ENCODE measurements at places on chromosomes 6 and 20.
A peak's percentile ranks its signal among the peaks of the same experiment; 100 is the strongest.

GRCh38 chr6:41051873-41052272, 1.1 kb upstream of the APOBEC2 start:
- DNase-seq, result no peak

DNA sequence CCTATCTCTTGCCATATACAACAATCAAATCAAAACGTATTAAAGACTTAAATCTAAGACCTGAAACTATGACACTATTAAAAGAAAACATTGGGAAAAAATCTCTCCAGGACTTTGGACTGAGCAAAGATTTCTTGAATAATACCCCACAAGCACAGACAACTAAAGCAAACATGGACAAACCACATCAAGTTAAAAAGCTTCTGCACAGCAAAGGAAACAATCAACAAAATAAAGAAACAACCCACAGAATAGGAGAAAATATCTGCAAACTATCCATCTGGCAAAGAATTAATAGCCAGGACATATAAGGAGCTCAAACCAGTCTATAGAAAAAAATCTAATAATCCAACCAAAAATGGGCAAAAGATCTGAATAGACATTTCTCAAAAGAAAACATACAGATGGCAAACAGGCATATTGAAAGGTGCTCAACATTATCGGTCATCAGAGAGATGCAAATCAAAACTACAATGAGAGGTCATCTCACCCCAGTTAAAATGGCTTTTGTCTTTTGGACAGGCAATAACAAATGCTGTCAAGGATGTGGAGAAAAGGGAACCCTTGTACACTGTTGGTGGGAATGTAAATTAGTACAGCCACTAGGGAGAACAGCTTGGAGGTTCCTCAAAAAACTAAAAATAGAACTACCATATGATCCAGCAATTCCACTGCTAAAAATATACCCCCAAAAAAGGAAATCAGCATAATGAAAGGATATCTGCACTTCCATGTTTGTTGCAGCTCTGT, 76.2 kb downstream of the SNX5 start:
- no peak for DNase-seq

DNA sequence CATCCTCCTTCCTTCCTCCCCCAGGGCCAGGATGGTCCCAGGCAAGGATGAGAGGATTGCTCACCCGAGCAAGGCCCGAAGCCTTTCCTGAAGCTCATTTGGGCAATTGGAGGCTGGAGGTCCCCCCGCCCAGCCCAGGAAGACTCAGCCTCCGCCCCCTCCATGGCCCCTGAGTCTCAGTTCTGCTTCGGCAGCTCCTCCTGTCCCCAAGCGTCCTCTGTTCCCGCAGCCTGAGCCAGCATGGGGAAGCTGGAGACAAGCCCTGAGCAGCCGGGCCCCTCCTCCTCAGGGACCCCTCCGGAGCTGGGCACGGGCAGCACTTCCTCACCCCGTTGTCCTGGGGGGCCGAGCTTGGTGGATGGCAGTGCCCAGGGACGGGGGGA, 26.0 kb downstream of the SLC17A9 start:
- peak; percentile 67 for DNase-seq

- DNase-seq, result no peak
These were observed 2.8 kb downstream of the FAM8A1 start for GRCh38 chr6:17602888-17603287.

DNA sequence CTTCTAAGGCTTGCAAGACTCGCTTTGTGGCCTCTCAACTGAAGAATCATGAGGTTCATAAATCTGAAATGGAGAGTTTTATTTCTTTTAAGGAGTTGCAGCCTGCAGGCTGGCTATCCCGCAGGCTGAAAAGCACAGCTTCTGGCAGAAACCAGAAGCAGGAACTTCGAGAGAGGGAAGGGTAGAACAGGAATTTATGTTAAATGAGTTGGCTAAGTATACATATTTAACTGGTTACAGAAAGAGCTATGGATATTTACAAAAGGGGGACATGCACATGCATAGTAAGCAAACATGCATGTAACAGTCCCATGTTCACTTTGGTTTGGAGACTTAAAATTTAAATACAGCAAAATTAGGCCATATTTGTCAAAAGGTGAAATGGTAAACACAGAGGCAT, 787.0 kb downstream of the TFAP2A start:
- no peak for DNase-seq

DNA sequence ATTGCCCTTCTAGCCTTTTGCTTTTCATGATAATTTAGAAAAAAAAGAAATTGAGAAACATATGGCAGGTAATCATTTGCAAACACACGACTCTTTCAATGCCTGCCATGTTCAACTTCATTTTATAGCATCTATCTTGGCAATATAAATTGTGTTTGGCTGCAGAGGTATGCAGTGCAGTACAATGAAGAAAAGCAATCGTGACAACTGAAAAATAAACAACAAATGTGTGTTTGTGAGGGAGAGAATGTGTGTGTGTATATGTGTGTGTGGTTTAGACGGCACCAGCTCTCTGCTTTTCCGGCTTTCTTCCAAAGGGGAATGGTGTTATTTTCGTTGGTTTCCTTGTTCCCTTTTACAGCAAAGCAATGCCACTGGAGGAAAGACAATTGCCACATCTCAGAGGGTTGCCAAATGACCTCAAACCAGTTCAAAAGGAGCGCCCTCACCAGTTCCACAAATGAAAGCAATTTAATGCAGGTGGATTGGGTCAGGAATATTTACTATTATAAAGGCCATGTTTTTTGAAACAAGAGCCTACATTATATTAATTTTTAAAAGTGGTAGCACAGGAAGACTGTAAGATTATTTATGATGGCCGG, 587.2 kb downstream of the PRKN start:
- no peak for DNase-seq

DNA sequence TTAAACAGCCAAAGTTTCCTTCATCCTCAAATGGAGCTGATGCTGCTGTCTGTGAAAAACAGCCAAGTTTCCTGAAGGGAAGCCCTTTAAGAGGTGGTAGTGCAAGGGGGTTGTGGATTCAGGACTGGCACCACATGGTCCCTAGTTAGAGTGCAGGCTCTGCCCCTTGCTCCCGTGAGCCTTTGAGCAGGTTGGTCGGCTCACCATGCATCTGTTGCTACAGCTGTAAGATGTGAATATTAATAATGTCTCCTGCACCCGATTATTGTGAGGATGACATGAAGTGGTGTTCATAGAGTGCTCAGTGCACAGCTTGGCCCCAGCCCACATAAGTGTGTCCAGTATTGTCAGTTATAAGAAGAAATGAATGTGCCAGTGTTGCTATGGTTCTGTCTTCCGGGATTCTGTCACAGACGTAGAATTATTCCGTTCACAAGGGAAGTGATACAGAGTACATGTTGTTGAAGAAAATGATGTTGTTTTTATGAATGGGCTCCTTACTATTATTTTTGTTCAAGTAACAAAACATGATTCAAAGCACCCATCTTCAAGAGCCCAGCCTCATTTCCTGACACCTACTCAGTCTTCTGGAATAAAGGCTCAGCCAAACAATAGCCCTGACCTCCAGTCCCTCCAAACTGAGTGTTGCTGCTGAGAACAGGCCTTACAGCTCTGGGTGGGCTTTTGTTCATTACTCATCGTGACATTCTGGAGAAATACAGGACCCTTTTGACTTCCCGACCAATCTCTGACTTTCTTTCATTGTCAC, 2.9 kb upstream of the PKIG start:
- DNase-seq, result no peak

DNA sequence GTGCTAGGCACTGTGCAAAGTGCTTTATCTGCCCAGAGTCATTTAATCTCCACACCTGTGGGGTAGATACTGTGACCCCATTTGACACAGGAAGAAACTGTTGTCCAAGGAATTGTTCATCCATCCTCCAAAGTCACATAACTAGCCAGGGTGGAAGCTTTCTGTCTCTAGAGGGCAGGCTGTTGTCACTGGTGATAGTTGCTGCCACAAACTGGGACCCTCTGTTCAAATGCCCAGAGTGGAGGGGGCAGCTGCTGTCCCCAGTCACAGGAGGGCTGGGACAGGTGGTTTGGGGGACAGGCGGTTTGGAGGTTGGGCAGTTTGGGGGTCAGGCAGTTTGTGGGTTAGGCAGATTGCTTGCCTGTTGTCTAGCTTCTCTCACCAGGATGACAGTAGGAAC, 16.1 kb upstream of the TMEM242 start:
- no peak for DNase-seq

DNA sequence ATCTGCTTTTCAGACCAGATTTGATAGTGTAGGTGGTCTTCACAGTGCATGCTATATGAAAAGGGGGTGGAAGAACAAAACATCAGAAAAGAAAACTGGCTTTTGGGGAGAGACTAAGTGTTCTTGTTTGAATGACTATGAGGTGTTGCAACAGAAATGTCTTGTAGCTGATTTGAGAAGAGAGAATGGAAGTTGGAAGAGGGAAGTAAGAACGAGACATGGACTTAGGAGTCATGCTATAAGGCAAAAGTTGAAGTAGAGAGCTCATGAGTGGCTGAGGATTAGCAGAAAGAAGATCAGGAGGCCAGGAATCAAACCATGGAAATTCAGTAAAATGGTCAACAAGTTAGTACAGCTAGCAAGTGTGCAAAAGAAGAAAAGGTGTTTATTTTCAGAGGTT, 32.1 kb downstream of the FNDC1 start:
- no peak for DNase-seq

GRCh38 chr20:55685841-55686240, 319.5 kb downstream of the CBLN4 start:
- DNase-seq, result no peak

DNA sequence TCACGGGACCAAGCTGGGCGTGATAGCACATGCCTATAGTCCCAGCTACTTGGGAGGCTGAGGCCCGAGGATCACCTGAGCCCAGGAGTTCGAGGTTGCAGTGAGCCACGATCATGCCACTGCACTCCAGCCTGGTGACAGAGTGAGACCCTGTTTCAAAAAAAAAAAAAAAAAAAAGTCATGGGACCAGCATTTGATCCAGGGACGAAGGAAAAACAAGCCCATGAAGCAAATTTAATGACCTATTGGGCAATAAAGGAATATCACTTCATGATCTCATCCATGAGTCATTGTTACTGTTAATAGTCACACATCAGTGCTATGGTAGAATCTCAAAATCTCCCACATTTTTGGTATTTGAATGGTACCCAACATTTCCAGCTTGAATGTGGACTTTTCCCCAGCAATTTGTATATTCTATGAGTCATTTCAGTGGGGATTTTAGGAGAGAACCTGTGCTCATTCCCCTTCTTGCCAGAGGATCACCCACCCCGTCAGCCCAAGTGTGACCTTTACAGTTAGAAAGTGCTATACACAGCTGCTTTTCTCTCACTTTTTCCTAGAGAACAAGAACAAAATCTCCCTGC, 8.5 kb upstream of the SOD2 start:
- DNase-seq, result no peak

DNA sequence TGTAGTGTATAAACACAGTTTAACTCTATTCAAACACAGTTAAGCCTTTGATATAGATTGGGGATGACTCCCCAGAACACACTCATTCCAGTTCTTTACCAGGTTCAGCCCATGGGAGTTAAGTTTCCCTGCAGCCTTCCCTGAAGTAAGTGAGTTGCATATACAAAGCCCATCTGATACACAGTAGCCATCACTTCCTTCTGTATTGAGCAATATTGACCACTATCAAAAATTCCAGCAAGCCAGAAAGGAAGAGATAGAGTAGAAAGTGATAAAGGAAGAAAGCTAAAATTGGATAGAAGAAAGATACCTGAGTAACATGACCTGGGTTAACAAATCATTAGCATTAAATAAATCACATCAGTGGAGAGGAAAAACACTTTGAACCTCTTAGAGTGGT, 34.6 kb downstream of the DEFB114 start:
- no peak for DNase-seq

- no peak for DNase-seq
These were observed 17.6 kb downstream of the RNF8 start for GRCh38 chr6:37371154-37372083.

GRCh38 chr6:21529431-21529830, 64.1 kb upstream of the SOX4 start:
- DNase-seq, result no peak

- peak; percentile 68 for DNase-seq
These were observed 2.6 kb downstream of the FASTKD5 start for GRCh38 chr20:3156811-3157619.

DNA sequence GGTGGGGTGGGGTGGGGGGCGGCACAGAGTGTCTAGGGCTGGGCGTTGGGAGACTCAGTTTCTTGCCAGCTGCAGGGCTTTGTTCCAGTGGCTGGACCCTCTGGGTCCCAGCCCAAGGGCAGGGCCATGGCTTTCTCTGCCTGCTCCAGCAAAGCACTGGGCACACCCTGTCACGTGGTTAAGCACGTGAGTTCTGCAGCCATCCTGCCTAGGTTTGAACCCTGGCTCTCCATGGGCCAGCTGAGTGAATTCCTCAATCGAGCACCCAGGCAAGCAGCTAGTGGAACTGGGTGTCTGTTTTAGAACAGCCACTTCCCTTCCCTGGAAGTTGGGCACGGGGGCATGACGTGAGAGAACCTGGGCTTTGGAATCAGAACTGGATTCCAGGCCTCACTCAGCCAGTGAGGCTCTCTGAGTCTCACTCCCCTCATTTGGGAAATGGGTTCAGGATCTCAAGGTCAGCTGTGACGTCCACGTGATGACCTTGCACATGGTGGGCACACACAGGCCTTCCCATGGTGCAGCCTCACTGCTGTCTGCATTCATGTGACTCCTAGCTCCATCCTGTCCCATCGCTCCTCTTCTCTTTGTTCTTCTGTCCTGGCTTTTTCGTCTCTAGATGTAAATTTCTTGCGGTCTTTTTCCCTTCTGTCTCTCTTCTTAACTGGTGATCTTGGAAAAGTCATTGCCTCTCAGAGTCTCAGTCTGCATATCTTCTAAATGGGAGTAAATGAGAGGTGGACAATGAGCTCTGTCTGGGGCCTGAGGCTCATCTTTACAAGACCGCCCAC, 45.9 kb downstream of the NOL4L start:
- no peak for DNase-seq

GRCh38 chr6:57313711-57314471, 3.5 kb upstream of the PRIM2 start:
- DNase-seq, result no peak

DNA sequence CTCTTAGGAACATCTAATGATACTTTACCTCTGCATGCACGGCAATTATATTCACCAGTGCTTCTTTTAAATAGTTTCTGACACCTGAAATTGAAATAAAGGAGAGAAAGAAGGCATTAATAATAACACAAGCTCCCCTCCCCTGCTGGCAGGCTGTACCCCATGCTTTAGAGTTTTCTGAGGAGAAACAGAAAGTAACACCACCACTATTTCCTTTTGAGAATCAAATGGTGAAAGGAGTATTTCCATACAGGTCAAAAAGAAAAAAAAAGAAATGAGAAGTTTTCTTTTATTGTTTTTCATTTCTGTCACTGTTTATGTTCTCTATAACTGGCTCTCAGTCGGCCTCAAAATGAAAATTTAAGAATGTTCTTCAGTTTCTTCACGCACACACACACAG, 108.1 kb downstream of the IRF4 start:
- peak; percentile 41 for DNase-seq
